ENCODE measurements at places on chromosomes 12 and 14.

GRCh38 chr14:93395231-93395630 is 35.5 kb upstream of the UNC79 start:
- no peak for DNase-seq

- DNase-seq, result no peak
Measured at GRCh38 chr14:54866588-54866987, 36.0 kb downstream of the GCH1 start.

DNA sequence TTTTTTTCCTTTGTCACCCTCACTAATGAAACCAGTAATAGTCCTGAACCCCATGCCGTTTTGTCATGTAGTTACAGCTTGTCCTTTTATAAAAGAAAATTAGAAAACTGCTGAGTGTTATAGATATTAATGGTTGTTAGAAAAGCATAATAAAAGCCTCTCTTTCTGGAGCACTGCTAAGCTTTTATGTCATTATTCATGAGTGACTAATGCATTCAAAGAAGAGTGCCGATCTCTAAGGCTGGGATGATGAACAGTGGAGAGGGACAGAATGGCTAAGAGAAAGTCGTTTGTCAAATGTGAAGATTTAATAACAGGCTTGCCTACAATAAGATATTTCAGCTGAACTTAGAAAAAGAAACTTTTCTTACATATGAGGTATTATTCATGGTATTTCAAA is 121.6 kb downstream of the MGAT4C start:
- no peak for DNase-seq

DNA sequence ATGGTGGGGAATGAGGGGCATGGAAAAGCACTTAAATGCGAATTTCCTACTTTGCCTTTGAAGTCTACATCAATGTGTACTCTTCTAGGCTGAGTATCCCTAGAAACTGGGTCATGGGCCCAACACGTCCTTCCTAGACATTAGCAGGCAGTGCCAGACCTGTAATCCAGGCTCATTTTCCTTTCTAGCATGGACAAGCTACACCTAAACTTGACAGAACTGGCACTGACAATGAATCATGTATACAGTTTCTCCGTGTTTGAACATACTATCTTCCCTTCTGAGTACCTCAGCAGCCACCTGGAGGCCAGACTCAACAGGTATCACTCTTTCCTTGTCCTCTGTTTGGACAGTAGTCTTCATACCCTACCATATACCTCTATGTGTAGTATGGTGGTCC is 25.8 kb upstream of the PDE1B start:
- no peak for DNase-seq

- no peak for DNase-seq
Measured at GRCh38 chr14:103537175-103537990, 8.4 kb downstream of the TRMT61A start.

DNA sequence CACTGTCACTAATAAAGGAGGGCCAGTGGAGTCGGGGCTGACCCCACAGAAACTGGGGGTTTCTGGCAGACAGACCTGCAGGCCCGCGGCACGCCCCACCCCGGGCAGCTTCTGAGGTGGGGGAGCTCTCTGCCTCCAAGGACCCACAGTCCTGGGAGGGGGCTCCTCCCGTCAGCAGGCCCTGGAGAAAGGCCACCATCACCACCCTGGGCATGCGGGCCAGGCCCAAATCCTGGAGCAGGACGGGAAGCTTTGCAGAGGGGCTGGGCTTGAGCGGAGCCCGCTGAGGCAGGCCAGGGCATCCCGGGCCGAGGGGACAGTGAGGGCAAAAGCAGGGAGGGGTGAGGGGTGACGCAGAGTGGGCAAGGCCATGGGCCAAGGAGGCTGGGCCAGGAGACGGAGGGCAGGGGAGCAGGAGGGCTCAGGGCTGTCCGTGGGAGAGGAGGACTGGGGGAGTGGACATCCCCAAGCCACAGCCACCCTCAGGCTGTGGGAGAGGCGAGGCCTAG is 11.1 kb upstream of the GPR132 start:
- DNase-seq, result no peak

GRCh38 chr12:4114986-4115385 is 158.6 kb upstream of the CCND2 start:
- DNase-seq, result no peak

- DNase-seq, result no peak
Measured at GRCh38 chr14:68384335-68384734, 408.5 kb downstream of the ZFP36L1 start.
